ENCODE measurements at places on chromosomes 6 and 20.

- DNase-seq: no peak
Measured at GRCh38 chr20:49579195-49579594, 11.3 kb upstream of the PTGIS start.

GRCh38 chr6:2852921-2853322 is 11.3 kb upstream of the SERPINB1 start:
- DNase-seq: no peak

DNA sequence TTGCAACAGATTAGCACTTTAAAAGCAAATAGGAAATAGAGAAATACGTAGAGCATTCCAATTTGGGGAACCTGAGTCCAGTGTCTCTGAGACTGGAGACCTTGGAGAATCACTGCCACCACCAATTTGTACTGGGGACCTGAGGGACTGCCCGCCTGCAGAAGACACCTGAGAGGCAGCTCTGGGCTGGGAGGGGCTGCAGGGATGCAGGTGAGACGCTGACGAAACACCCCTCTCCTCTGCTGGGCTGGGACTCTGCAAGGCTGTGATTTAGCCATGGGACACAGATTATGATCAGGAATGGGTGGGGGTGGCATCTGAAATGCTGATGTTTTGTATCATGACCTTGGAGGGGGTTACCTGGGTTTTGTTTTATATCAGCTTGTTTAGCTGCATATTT is 7.0 kb upstream of the APMAP start:
- no peak for DNase-seq

GRCh38 chr20:6299456-6299855 is 176.6 kb upstream of the FERMT1 start:
- DNase-seq: no peak

GRCh38 chr6:113528111-113528510 is 329.0 kb upstream of the MARCKS start:
- DNase-seq: no peak

DNA sequence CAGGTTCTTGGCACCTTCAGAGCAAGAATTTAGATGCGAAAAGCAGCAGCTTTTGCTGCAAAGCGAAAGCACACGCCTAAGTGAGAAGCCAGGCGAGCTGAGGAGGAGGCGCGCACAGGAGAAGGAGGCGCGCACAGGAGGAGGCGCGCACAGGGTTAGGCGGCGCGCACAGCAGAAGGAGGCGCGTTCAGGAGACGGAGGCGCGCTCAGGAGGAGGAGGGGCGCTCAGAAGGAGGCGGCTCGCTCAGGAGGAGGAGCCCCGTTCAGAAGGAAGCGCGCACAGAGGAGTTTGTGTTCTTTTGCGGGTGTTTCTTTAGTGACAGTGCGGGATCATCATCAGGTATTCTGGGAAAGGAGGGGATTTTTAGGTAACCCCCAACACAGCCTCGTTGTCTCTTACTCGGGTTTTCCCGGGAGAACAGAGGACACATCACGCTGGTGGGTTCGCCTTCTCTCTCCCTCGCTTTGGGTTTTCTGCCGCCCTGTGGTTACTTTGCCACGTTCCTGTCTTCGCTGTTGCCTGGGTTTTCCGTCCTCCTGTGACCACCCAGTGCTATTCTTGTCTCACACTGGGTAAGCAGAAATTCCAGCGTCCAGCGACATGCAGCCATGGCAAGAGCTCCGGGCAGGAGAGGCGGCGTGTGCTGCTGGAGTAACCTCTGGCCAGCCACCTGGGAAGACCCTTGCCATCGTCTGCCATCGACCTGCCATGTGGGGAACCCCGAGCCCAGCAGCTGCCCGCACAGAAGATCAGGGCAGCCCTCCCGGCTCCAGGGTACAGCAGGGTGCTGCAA is 47.0 kb downstream of the WDR27 start:
- DNase-seq: peak; percentile 43

DNA sequence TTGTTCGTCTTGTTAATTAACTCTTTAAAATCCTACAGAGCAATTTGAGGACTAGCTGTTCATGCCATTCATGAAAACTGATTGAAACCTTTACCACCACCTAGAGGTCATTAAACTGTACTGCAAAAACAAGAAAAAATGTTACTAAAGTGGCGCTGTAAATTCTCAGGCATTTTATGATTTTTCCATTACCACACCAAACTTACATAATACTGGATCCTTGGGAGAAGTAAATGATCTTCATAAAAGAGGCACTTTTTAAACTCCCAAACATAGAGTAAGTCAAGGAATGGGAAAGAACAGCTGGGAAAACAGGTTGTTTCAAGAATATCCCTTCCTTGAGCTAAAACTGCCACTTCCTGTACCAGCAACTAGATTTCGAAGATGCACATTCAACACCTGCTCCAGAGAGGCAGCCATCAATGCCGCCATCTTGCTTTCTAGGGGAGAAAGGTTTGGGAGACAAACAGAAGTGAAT is 54.3 kb downstream of the MYLIP start:
- DNase-seq: no peak

DNA sequence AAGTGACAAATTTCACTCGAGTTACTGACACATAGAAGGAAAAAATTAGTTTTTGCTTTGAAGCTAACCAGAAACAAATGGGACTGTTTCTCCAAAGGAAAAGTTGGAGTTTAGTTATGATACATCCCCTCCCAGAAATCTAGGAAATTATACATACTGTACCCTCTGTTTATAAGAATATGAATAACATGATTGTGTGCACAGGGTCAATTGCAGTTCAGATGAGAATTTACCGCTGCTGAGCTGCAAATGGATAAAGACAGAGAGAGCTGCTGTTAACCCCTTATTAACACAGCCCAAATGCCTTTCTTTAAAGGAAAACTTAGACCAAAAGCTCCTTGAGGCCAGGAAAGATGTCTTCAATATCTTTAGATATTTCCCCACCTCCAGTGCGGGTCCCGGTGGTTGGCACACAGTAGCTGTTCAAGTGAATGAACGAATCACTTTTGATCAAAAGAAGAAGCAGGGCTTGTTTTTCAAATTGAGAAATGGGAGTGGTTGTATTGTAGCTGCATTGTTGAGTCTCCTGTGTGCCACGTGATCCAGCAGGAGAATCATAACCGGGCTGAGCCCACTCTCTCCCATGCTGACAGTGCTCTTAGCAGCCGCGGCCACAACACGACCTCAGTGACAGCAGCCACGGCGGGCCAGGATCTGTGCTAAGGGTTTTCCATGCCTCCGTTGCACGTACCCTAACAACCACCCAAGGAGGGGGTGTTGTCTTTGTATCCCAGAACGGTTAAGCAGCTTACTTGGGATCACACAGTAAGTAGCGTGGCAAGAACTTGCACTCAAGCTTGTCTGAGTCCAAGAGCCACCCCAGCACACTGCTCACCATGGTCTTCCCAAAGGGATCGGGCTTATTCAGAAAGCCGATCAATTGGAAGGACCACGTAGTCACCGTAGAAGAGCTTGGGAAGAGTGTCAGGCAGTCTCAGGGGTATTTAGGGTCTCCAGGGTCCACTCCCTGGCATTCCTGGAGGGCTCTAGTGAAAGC is 53.5 kb upstream of the BMP6 start:
- no peak for DNase-seq

All from activated CD4-positive, alpha-beta T cell treated with anti-CD3 and anti-CD28 coated beads for 24 hours (primary cell).